ENCODE measurements at places on chromosomes 6 and 20.

- no peak for DNase-seq
Measured at GRCh38 chr6:105797983-105798453, 288.1 kb upstream of the PRDM1 start.

GRCh38 chr20:5480824-5481600, 164.3 kb upstream of the PROKR2 start:
- DNase-seq: no peak

- no peak for DNase-seq
Measured at GRCh38 chr6:38099221-38099620, 279.7 kb downstream of the ZFAND3 start.

DNA sequence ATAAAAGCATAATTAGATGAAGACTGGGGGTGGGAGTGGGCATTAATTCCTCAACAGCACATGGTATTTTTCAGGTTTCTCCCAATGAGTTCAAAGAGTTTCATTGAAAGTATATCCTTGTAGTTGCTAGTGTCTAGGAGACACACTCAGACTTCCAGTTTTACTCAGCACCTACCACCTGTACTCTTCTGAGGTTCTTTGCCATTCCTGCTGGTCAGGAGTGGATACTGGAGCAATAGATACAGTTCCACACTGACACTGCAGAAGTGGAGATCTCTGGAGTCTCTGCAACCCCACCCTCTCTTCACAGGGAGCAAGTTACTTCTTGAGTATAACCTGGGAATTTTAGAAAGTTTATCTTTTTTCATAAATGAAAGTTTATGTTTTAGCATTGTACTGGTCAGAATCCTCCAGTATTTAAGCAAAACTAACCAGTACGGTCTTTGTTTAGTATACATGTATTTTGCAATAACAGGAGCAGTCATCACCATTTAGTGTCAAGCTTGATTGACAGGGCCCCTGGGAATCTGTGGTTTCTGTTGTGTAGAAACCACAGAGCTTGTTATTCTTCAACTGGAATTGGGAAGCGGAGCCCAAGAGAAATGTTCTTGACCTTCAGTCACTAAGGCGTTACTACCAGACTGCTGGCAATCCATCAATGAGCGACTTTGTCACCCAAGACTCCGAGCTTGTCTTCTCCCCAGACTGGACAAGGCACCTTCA, 148.1 kb downstream of the ZDHHC14 start:
- DNase-seq: peak; percentile 61

DNA sequence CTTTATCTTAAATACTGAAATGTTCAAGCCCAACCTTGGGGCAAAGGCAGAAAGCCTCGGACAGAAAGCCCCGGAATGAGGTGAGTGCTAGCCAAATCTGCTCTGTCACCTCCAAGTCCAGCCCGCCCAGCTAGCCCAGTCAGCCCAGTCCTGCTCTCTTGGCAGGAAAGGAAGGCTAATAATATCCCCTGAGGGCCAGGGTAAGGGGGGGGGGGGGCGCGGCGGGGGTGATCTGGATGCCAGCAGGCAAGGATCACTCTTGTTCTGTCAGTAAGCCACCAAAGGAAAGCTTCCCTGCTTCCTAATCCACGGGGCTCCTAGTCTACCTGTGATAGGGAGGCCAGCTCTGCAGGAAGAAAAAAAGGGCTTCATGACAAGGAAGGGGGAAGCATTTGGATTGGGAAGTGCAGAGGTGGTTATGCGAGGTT, 1.1 kb downstream of the NDRG3 start:
- DNase-seq: no peak

GRCh38 chr6:40256831-40257230, 322.6 kb upstream of the MOCS1 start:
- DNase-seq: no peak

DNA sequence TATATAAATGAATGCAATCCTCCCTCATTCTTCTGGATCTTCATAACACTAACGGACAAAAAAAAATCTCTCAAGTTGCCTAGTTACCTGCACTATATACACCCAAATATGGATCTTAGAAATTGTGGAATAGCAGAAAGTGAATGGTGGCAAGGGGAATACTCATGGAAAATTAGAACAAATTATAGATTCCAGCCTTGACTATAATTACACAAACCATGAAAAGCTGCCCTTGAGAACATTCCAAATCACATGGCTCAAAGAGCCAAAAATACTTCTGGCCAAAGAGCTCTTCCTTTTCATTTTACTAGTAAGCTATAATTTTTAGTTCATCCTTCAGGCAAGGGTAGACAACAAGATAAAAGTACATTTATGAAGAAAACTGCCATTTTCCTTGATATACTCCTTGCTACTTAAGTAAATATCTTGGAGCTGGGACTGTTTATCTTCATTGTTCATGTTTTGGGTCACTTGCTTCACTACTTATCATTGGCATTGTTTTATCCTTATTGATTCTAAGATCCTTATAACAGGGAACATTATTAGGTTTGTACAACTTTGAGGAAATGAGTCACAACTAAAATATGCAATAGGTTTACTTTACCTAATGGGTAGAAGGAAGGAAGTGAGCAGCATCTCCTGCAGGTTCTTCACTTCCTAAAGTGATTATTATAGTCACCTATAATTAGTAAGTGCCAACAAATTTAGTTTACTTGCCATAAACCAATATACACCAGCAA, 6.4 kb upstream of the MTRES1 start:
- no peak for DNase-seq

- DNase-seq: no peak
Measured at GRCh38 chr6:16136091-16136490, 7.2 kb downstream of the MYLIP start.

DNA sequence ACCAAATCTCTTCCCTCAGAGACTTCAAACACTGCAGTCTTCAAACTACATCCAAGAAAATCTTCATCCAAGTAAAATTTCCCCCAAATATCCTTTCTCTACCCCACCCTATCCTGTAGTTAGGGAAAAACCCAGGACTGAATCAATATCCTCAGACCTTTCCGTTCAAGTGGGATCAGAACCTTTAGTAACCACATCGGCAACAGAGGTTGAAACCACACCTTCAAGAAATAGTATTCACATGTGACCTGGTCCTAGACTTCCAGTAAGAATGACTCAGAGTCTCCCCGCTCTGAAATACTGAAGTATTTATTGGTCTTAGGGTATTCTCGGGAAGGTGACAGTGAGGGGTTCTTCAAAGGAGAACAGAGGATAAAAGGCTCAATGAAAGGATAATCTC, 8.7 kb downstream of the HLA-DPA1 start:
- DNase-seq: no peak

DNA sequence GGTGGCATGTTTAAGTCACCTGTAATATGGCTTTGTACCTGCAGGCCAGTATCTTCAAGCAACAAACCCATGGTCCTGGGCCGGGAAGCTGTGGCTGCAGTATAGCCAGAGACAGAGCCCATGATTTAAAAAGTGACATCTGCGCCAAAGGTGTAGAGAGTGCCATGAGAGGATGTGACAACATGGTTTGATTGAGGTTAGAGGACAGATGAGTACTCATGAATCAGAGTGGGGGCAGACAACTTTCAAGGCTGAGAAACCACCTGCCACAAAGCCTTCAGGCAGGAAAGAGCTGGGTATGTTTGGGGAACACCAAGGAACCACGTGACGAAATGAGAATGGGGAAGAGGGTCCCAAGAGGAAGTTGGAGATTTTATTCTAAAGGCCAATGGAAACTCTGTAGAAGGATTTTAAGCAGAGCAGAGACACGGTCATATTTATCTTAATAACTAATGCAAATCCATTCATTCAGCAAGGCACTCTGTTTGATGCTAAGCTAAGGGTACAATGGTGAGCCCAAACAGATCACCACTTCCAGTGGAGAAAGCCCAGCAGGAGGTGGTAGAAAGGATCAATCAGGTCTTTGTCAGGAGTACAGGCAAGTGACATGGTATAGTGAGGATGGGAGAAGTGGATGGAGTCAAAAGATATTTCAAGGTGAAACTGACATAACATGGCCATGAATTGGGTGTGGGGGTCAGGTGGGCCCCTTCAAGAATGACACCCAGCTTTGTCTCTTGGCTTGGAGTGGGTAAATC, 3.4 kb upstream of the MICAL1 start:
- peak; percentile 76 for DNase-seq

- no peak for DNase-seq
Measured at GRCh38 chr6:97068211-97068610, 143.7 kb downstream of the KLHL32 start.

GRCh38 chr6:130794010-130794697, 33.1 kb upstream of the SMLR1 start:
- DNase-seq: no peak

GRCh38 chr20:25033265-25033923, 24.5 kb downstream of the ACSS1 start:
- DNase-seq: no peak
